Keratinocyte (primary cell): ENCODE measurements at places on chromosomes 5 and 9.

- no peak for DNase-seq
These were observed 73.9 kb downstream of the GOLPH3 start for GRCh38 chr5:32100230-32100629.

DNA sequence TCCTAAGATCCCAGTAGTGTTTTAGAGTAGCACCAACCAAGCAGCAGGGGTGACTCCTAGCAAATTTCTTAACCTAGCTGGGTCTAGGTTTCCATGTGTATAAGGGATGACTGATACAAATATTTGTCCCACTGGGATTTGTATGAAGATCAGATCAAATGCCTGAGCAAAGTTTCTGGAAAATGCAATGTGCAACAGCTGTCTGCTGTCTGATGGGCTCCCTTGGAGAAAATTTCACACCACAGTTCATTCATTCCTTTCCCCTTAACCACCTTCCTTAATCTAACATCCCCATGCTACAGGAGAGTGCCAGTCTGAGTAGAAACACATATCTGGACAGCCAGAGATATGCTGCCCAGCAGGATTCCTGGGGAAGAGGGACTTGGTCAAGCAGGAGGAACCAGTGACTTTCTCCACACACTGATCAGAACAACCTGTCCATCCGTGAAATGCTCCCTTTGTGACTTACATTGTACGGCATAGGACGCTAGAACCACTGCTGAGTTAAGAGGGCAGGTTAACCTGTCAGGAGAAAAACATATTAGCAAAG, 53.3 kb downstream of the PTPN3 start:
- DNase-seq: no peak

- DNase-seq: no peak
These were observed 115.8 kb downstream of the DRD1 start for GRCh38 chr5:175328176-175328575.

DNA sequence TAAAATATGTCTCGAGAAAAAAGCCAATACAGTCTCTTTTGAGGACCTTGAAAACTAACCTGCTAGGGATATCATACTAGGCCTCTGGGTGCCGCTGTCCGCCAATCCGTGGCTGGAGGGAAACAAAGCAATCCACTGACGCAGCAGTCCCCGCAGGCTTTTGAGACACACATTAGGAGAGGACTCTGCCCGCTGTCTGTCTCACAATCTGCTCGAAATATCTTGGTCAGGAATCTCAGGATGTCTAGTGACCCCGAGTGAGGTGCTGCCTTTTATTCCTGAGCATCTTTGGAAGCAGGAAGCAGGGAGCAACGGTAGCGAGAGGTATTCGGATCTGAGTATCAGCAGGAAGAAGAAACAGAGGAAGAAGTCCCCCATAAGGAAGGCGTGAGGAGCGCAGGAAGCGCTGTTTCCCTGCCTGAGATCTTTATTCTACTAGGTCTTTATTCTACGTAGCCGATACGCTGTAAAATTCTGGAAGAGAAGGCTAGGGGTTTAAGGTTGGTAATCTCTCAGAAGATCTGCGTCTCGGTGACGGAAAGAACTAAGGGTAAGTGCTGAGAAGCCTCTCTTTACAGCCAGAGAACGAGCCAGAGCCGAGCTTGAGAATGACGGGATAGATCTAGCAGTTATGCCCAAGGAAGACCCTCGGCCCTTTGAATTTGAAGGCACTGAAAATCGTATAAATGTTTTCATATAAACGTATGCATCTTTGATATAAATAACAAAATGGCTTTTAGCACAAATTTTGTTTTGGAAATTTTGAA, 4.0 kb upstream of the PCDHGA1 start:
- DNase-seq: no peak

DNA sequence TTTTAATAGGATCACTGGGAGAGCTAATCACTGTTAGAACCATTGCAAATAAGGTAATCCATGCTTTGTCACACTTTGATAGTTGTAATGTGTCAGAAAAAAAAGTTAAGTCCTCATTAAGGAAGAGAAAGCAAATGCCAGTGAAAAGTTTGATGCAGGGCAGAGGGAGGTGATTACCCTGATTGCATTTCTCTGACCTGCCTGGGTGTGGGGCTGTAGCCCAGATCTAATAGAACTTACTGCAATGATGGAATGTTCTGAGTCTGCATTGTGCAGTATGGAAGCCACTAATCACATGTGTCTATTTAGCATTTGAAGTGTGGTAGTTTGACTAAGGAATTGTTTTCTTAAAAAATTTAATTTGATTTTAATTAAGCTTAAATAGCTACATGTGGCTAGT, 202.7 kb downstream of the ATP10B start:
- DNase-seq: no peak

DNA sequence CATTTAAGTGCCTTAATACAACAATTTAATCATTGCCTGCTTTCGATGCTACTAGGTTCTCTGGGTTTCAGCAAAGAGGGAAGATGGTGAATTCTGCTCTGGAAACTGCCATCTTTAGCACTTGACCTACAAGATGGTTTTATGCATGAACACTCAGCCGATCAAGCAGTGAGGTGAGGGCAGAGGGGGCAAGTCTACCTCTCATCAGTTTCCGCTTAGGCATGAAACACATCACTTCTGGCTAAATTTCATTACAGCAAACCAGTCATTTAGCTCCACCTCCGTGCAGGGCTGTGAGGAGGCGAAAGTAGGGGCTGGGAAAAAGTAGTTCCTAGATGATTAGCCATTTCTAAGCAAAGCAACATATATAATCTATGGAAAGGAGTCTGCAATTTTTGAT, 1018.0 kb downstream of the CDH18 start:
- no peak for DNase-seq

- DNase-seq: no peak
These were observed 58.0 kb upstream of the SPATA31C2 start for GRCh38 chr9:88196142-88196790.

GRCh38 chr5:173963182-173963838, 25.7 kb upstream of the C5orf47 start:
- no peak for DNase-seq

GRCh38 chr9:125262294-125262991, 817 bp downstream of the GAPVD1 start:
- no peak for DNase-seq

- DNase-seq: no peak
These were observed 32.3 kb downstream of the CARTPT start for GRCh38 chr5:71751422-71751821.

- DNase-seq: no peak
These were observed 38.1 kb upstream of the FCN1 start for GRCh38 chr9:134955801-134956200.

GRCh38 chr5:111548992-111549649, 36.8 kb upstream of the STARD4 start:
- no peak for DNase-seq

DNA sequence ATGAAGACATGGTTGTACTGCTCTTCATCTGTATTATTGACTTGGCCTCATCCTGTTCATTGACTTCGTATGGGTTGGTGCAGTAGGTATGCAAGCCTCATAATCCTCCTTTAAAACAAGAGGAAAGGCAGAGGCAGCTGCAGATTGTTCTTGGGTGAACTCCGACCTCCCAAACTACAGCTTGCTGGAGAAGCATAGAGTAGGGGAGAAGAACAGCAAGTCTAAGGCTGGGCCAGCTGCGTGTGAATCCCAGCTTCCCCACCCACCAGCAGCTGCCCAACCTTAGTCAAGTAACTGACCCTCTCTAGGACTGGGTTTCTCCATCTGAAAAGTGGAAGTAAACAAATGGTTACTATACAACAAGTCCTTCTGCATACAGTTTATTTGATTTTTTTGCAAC, 114.5 kb upstream of the WWC1 start:
- no peak for DNase-seq

DNA sequence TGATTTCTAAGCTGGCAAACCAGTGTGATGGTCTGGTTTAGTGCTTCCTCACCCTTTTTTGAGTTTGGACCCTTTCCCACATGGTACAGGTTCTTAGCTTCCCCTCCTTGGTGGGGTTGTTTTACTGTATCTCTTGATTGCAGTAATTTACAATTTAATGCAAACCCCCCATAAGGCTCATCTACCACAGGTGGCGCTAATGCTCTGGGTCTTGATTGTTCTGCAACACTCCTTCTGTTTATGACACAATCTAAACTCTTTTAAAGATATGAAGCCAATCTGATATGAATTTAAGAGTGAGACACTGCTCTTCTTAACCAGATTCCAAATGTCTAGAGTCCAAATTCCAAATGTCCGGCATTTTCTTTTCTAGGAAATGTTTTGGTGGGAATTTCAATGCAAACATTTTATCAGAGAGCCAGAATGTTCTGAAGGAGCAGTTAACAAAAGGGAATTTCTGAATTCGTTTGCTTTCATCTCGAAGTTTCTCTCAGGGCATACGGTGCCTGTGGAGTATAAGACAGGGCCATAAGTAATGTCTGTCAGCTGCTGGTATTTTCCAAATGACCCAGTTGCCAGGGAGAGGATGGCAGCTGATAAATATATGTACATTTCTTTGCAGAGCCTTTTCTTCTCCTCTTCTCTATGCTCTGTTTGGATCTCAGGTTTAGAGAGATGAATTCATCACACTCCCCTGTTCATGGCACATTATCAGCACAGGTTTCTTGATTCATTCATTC, 246.8 kb downstream of the ARHGAP26 start:
- DNase-seq: no peak

- no peak for DNase-seq
These were observed 1.3 kb upstream of the ERMP1 start for GRCh38 chr9:5834214-5834613.

GRCh38 chr5:30000231-30000630, 1193.3 kb upstream of the CDH6 start:
- no peak for DNase-seq

GRCh38 chr9:132947756-132948155, 3.3 kb upstream of the TSC1 start:
- DNase-seq: no peak

- DNase-seq: no peak
These were observed 81.8 kb downstream of the RFX3 start for GRCh38 chr9:3444016-3444415.

- DNase-seq: no peak
These were observed 17.3 kb downstream of the MACIR start for GRCh38 chr5:103275851-103276250.

DNA sequence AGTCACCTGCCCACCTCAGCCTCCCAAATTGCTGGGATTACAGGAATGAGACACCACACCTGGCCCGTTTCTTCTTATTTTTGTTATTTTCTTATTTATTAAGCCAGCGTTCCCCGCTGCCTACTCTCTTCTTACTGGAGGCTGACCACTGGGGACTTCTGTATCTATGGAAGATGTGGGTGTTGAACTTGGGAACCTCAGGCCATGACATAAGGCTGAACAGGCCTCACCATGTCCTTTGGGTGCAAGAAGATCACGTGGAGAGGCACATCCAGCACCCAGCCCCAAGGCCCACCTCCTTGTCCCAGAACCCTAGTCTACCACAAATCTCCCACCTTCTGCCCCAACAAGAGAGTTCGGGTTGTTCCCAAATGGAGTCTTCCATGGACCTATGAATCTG, 59.4 kb upstream of the NEK6 start:
- no peak for DNase-seq

GRCh38 chr9:15333376-15333881, 26.4 kb upstream of the TTC39B start:
- DNase-seq: no peak

DNA sequence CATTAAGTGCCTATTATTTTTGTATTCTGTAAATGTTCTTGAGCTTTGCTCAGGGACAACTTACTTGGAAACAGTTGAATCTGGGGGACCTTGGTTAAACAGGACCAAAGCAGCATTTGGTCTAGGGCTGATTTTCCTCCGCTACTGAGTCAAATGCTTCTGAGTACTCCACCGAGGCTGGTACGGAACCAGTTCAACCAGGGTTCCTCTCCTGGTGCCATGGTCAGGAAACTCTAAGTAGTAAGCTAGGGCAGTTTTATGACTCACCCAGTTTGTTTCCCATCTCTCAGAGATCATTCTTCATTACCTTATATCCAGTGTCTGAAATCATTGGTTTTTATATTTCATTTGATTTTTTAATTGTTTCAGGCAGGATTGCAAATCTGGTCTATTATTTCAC, 111.9 kb upstream of the TNFAIP8 start:
- no peak for DNase-seq

- no peak for DNase-seq
These were observed 6.5 kb downstream of the CKMT2 start for GRCh38 chr5:81239613-81240012.

GRCh38 chr5:118882666-118883065, 105.7 kb downstream of the DTWD2 start:
- no peak for DNase-seq

- no peak for DNase-seq
These were observed 176.9 kb downstream of the RAB3C start for GRCh38 chr5:58759745-58760144.

DNA sequence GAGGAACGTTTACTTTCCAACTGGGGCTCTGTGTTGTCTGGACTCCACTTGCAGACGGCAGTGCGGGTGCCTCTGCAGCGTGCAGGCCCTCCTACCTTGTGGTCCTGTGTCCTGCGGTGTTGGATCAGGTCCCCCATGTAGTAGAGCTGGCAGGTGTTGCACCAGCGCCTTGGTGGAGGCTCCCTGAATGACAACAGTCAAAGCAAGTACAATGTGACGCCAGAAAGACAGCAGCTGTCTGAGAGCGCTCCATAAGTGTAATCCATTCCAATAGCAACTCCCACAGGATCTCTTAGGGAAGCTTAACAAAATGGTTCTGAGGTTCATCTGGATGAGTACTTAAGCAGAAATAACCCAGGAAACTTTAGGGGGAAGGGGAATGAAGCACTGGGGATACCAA, 9.9 kb downstream of the BBLN start:
- no peak for DNase-seq

- DNase-seq: no peak
These were observed 1037.3 kb upstream of the ACO1 start for GRCh38 chr9:31347082-31347617.

DNA sequence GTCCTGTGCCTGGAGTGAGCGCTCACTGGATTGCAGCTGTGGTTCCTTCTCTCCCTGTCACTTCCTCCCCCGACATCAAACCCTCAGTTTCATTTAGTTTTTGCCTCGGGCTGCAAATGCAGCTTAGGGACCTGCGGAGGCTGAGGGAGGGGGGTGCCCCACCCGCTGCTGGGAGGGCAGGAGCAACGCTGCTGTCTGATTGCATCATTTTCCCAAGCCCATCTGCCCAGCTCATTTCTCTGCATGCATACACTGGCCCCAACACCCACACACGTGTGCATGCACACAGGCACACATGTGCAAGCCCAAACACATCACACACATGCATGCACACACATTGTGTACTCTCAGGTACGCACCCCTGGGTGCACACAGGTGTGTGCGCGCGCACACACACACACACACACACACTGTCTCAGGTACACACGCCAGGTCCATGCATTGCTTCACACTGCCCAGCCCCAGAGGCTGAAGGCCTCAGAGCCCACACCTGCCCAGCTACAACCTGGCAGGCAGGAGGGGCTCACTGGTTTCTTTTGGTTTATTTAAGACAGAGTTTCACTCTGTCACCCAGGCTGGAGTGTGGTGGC, 3.4 kb downstream of the ASS1 start:
- no peak for DNase-seq

- no peak for DNase-seq
These were observed 104.7 kb downstream of the EFNA5 start for GRCh38 chr5:107565791-107566767.
